ENCODE measurements at places on chromosomes 3 and 15. TPM values are rescaled to one million over a fixed set of nuclear protein-coding genes. Genes with fewer than 3 reads are reported as not detected.

IL17RC gene
- total RNA-seq = 28.8 TPM

LRRIQ4 gene
- total RNA-seq = not detected

COL6A5 gene
- not detected for total RNA-seq

C2CD4A gene
- not detected for total RNA-seq

EPB42 gene
- total RNA-seq = 2.8 TPM

CHRNA3 gene
- total RNA-seq = not detected

CYP11A1 gene
- total RNA-seq = 1.9 TPM

GABRR3 gene
- not detected for total RNA-seq

TFRC gene
- 291 TPM for total RNA-seq

SERPINI2 gene
- not detected for total RNA-seq

ZNF148 gene
- total RNA-seq = 33.1 TPM

ACAP2 gene
- total RNA-seq = 53.9 TPM

IMPG2 gene
- 0.13 TPM for total RNA-seq

HHLA2 gene
- 0.32 TPM for total RNA-seq

ROBO2 gene
- total RNA-seq = 1.8 TPM

DNAH12 gene
- 0.06 TPM for total RNA-seq

SLC12A1 gene
- not detected for total RNA-seq

STRIT1 gene
- total RNA-seq = not detected

ZSCAN29 gene
- total RNA-seq = 24.3 TPM

FGD5 gene
- total RNA-seq = 38.6 TPM

TMC3 gene
- not detected for total RNA-seq

SLC22A14 gene
- 0.48 TPM for total RNA-seq

MEGF11 gene
- not detected for total RNA-seq

YEATS2 gene
- 21.4 TPM for total RNA-seq

RTP3 gene
- not detected for total RNA-seq

DGKG gene
- total RNA-seq = 1.7 TPM

NANOGP8 gene
- not detected for total RNA-seq

QTRT2 gene
- total RNA-seq = 21.4 TPM

SHC4 gene
- total RNA-seq = not detected

ALG1L2 gene
- total RNA-seq = 1.00 TPM

CLDN1 gene
- total RNA-seq = 0.10 TPM

PLIN1 gene
- total RNA-seq = 1,691 TPM
